ENCODE measurements at places on chromosomes 5 and 9. TPM values are rescaled to one million over a fixed set of nuclear protein-coding genes. Genes with fewer than 3 reads are reported as not detected.

SLC34A1 gene
- total RNA-seq: 0.12 TPM

ANXA2R gene
- 0.74 TPM for total RNA-seq

KCNV2 gene
- not detected for total RNA-seq

MEGF9 gene
- 14.7 TPM for total RNA-seq

NTNG2 gene
- 2.6 TPM for total RNA-seq

SLCO6A1 gene
- total RNA-seq: 0.43 TPM

- no peak for DNase-seq
Observed at GRCh38 chr9:119441338-119441737, 72.1 kb upstream of the BRINP1 start.

GRCh38 chr9:4849369-4849768, 56.6 kb downstream of the RCL1 start:
- no peak for DNase-seq

DNA sequence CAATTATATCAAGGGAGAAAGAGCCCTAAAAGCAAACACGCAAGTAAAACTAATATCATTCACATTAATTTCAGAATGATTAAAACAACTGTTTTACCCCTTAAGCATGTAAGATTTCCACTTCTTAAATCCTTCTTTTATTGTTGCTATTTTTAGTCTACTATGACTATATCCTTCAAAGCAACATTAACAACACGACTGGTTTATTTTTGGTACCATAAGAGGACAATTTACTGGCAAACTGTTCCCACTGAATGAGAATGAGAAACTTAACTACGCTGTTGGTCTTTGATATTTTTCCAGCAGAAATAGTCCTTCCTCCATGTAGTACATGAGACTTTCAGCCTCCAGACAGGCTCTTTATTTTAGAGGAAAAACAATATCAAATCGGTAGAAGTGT, 281.5 kb downstream of the CTNND2 start:
- DNase-seq: no peak

DNA sequence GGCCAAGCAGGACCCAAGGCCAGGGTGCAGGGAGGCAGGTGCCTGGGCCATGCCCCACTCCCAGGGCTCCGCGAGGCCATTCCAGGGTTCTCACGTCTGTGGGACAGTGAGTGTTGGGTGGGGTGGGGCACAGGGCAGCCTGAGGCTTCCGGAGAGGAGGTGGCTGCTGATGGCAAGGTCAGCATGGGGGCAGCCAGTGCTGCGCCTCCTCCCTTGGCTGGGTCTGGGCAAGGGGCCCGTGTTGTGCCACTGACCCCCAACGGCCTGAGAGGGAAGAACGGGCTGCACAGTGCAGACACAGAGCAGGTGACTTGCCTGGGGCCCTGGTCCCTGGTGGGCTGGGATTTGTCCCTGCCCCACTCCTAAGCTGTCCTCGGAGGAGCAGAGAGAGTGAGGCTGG, 82.1 kb downstream of the RXRA start:
- no peak for DNase-seq

DNA sequence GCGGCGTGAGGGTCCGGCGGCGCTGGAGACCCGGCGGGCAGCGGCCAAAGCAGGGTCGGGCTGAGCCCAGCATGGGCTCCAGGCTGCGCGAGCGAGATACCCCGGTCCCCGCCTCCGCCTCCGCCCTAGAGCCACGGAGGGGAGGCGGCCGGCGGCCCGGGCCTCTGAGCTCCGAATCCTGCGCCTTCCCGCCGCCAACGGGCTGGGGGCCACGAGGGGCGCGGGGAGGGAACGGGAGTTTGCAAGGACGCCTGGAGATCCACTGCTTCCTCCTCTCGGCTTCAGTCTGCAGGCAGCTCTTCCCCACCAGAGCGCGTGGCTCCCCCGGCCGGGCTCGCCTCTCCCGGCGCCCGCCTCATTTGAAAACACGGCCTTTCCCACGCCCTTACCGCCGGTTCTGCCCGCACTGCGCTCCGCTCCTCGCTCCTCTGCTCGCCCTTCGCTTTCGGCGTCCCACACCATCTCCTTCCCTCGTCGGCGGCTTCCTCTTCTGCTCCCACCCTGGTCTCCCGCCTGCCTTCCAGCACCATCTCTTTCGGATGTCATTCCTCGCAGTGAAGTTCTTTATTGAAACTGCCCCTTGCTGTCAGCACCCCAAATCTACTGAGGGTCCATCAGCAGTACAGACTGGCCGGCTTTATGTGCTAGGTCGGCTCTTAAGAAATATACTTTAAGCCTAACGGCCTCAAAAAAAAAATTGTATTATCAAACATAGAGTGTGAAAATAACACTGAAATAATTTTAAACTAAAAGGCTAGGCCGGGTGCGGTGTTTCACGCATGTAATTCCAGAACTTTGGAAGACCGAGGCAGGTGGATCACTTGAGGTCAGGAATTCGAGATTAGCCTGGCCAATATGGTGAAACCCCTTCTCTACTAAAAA, 105.0 kb upstream of the FAM120A start:
- DNase-seq: no peak

DNA sequence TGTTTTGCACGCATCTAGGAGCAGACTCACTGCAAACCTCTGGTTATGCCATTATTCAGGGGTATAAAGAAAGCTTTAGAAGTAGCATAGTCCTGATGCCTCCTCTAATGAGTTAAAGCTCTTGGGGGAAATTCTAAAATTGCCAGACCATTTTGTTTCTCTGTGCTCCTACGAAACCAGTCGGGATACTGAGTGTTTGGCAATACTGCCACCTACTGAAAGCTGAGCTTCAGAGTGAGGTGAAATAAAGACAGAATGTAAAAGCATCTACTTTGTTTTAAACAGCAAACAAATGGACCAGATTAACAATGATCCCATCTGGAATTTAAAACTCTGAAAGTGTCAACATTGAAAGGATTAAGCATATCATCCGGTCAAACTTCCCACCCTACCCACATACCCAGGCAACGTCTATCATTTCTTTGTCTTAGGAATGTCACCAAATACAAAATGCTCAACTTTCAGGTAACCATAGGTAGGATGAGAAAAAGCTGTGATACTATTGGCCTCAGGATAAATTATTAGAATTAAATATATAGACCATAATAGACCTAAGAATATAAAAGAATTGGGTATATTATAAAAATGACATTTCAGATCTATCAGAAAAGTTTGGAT, 77.8 kb upstream of the SHISAL2B start:
- no peak for DNase-seq

- no peak for DNase-seq
Observed at GRCh38 chr9:8651070-8651845, 851.7 kb upstream of the DMAC1 start.

DNA sequence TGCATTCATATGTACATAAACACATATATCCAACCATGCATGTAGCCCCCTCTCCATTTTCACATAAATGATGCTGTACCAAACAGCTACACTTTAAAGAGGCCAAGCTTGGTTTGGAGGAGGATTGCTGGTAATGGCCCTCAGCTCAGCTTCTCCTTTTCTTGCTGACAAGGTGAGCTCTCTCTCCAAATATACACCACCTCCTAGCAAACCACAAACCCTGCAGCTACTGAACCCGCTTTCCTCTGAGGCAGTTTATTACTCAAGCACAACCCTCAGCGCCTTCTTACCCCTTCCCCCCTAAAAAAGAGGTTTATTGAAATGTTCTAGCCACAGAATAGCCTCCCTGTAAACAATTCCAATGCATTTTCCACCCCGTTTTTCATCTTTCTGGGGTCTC, 54.0 kb downstream of the ALG2 start:
- DNase-seq: no peak

GRCh38 chr9:114025196-114025753, 52.8 kb downstream of the AMBP start:
- DNase-seq: no peak

DNA sequence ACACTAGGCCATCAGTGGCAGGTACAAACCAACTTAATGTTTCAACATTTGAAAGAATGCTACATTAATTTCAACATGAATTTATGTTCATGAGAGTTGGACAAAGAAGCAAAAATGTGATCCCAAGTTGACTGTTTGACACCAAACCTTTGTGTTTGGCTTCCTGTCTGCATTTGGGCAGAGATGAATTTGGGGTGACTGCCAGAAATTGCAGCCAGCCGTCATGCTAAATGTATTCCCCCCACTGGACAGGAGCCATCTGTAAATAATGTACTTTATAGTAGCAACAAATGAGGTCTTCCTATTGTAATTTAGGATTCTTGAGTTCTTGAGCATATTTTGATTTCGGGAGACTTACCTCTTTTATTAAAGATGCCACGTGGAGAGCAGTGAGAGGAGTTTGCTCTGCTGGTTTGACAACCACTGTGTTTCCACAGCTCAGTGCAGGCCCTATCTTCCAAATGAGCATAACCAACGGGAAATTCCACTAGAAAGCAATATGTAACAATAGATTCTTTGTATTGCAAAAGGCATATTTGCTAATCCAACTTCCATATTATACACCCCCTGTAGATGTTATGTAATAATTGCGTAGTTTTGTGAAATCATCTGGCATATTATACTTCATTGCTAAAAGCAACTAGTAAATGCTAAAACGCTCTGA, 27.6 kb downstream of the ALDH1A1 start:
- no peak for DNase-seq

DNA sequence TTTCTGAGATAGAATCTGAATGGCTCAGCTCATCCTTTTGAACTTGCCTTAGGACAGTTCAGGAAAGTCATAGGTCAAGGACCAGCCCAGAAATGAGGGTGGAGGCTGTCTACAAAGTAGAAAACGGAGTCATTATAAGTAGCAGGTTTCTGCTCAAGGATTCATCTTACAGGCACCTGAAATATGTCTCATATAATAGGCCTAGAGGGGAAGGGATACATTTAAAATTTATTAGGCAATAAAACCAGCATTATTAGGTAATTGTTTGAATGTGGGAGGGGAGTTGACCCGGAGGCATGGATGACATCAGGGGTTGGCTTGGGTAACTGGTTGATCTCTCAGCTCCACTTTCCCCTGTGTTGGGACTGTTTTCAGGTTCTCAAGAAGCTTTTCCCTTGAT, 11.9 kb upstream of the GALNT10 start:
- DNase-seq: no peak

DNA sequence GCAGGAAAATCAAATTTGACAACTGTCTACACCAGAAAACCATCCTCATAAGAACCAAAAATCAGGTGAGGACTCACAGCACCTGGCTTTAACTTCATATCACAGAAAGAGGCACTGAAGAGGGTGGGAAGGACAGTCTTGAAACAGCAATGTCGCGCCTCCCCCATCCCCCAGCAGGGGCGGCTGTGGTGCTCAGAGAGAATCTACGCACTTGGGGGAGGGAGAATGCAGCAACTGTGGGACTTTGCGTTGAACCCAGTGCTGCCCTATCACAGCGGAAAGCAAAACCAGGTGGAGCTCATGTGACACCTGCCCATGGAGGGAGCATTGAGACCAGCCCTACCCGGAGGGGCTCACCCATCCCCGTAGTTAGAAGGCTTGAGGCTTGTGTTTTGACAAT, 191.8 kb downstream of the MSX2 start:
- no peak for DNase-seq

DNA sequence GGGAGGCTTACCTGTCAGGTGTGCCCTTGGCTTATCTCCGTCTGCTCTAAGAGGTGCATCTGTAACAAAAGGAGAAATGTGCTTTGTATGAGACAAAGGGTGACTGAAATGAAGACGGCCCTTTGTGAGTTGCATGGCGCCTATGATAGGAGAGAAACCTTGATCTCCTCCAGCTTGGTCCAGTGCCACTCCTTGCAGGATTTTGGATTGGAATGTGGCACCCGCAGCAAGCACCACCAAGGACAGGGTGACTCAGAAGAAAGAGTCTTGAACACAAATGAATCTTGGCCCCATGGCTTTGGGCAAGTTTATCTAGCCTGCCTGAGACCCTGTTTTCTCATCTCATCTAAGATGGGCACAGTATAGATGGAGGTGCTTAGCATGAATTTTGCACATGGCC, 13.4 kb downstream of the TNFSF15 start:
- no peak for DNase-seq

Data from type B pancreatic cell (in vitro differentiated cells).